Activated CD4-positive, alpha-beta T cell treated with anti-CD3 and anti-CD28 coated beads, Interleukin-2, Interleukin-4, amounts not matched to agents 100 ng/mL and 50 ng/mL, durations not matched to agents 16 hours and 8 hours (primary cell): ENCODE measurements at places on chromosomes 7 and 10.
A peak's percentile ranks its signal among the peaks of the same experiment; 100 is the strongest.

GRCh38 chr10:80090121-80090520 is 11.7 kb downstream of the TMEM254 start:
- no peak for DNase-seq

- DNase-seq: peak; percentile 71
Observed at GRCh38 chr10:130138479-130138866, 2.3 kb downstream of the GLRX3 start.

DNA sequence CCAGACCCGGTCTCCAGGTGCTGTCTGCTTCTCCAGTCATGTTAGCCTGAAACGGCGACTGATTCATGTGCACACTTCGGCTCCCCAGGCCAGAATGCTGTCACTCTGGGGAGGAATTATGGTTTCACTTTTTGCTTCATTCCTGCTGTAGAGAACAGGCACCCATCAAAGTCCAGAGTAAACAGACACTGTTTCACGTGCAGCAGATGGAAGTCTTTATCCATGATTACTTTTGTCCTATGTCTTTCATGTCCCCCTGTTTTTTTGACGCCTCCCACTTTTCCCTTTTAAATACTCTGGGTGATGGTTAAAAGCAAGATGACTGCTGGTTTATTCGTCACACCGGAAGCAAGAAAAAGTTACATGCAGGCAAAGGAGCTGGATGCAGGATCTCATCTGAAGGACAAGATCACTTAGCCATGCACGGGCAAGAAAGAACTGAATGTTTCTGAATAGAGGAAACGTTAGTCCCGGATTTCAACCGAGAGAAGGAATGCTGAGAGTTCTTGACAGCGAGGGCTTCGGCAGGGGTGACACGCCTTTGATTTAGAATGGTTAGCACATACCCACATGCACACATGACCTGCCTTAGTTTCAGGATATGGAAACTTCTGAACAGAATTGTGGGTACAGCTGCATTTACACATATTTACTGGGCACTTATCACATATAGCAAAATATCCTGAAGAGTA is 250.0 kb upstream of the KLF6 start:
- peak; percentile 24 for DNase-seq

- DNase-seq: no peak
Observed at GRCh38 chr7:139452958-139453672, 30.4 kb downstream of the KLRG2 start.

DNA sequence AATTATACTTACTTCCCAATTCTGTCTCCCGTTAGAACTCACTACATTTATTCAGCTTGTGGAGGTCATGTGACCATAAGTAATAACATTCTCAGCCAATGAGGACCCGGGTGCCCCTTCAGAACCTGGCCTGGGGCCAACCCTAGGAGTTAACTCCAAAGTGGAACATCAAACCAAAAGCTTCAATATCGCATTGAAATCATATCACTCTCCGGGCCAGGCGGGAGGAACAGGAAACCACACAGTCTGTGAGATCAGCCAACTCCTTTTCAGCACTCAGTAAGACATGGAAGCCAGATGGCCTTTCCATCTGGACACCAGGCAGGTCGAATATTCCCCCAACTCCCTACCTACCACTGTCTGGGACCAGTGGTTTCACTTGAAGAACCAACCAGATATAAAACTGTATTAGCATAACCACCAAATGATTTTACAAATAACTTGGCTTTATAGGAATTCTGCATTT is 5.5 kb downstream of the CREB3L2 start:
- DNase-seq: no peak

- peak; percentile 81 for DNase-seq
Observed at GRCh38 chr7:2864999-2865670, 21.0 kb upstream of the GNA12 start.

DNA sequence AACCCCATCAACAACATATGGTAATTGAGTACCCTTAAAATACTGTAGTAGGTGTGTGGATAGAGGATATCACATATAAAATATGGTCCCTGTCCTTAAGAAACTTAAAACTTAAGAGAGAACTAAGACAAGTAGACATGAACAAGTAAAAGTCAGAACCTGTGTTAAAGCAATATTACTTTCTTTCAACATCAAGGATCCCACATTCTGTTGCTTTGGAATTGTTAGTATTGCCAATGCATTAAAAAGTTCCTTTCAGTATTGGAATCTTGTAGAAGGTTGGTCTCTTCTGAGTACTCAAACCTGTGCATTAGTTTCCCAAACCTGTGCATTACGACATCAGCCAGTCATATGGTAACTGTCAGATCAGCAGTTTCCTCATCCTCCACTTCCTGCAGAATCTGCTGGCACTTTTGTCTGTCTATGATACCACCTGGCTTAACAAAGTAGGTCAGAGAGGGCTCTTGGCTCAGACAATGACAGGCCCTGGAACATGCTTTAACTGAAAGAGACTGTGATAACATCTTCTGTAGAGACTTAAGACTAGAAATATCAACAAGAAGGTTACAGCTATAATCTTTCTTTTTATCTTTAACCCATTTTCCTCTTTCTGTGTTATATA is 56.5 kb downstream of the CCDC71L start:
- peak; percentile 63 for DNase-seq

- no peak for DNase-seq
Observed at GRCh38 chr7:95526128-95526738, 40.5 kb downstream of the ASB4 start.

- DNase-seq: no peak
Observed at GRCh38 chr7:138449580-138449979, 10.5 kb upstream of the TRIM24 start.

GRCh38 chr7:144500225-144500624 is 96.7 kb upstream of the NOBOX start:
- DNase-seq: no peak
